ENCODE measurements at places on chromosomes 3 and 15.

DNA sequence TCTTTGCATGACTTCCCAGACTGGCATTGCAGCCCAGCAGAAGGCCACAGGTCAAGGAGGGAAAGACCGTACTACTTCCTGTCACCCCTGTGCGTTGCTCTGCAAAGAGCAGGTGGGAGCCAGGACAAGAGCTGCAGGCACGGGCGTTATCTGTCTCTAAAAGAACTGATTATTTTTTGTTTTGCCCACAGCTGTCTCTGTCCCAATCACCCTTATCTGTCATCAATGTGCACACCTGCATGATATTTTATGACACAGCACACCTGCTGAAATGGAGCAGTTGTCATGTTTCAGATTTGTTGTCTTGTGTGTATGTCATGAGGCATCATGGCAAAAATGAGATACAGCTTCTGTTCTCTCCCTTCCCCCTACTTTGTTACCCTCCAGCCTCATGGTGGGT lies 58.8 kb downstream of the SLCO3A1 start:
- DNase-seq = no peak

DNA sequence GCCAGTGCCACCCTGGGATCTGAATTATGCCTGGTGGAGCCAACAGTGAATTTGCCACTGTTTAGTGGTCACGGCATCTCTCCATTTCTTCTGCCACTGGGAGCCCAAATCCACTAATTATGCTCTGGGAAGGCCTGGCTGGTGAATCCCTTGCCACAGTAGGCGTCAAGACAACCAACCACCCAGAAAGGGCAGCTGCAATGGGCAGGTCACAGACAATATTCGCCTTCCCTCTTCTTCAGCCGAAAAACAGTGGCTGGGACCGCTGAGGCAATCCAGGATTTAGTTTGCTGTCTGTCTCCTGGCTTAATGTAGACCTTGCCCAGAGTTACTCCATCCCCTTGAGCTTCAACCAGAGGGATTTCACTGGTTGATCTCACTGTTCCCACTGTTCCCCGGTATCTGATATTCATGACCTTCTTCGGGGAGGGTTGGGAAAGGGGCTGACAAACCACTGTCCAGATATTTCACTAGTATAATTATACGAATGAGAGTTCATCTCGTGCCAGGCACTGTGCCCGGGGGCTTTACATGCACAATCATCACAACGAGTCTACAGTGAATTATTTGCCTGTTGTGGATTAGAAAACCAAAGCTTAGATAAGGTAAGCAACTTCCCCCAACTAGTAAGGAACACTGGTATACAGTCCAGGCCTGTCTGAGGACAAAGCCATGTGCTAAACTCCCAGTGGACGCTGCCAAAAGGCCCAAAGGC lies 49.9 kb upstream of the RAB6B start:
- no peak for DNase-seq

DNA sequence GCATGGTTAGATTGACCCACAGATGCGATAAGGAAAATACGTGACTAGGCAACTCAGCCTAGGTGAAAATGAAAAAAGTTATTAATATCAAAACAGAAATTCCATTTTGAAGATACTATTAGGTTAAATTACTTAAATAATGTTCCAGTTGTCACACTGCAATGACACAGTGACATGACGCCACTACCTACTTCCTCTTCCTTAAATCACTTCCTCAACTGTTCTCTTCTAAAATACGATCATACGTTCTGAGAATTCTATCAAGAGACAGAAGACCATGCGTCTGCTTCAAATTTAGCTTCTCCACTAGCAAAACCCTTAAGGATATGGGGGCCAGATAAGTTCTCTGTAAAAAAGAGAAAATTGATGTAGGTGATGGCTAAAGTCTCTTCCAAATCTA lies 18.2 kb downstream of the CMTM6 start:
- no peak for DNase-seq

DNA sequence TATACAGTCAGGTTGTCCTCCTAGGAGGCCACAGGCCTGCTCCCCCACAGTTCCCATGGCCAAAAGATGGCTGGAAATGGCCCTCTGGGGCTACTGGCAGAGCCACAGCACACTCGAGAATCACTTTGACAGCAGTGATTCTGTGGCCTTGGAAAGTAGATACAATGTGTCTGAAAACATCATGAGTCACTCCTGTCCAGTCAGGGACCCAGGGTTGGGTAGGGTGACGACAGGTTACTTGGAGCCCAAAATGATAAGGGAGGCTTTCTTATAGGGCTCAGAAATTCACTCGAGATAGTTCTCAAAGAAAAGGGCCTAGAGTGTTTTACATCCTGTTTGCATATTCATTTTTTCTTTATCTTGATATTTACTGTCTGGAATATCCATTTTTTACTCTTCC lies 24.3 kb downstream of the MRPS25 start:
- DNase-seq = no peak

DNA sequence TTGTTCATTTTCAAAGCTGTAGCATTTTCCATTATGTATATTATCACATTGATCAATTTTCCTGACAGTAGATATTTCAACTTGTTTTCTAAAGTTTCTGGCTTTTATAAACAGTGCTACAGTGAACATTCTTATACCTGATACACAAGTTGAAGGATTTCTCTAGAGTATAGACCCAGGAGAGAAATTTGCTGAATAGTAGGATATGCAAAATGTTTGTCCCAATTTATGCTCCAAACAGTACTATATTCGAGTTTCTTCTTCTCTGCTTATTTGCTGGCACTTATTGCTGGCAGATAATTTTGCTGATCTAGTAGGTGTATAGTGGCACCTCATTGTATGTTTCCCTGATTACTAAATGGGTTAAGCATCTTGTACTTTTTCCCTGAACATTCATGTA lies 117.2 kb upstream of the CHRM5 start:
- DNase-seq = no peak

DNA sequence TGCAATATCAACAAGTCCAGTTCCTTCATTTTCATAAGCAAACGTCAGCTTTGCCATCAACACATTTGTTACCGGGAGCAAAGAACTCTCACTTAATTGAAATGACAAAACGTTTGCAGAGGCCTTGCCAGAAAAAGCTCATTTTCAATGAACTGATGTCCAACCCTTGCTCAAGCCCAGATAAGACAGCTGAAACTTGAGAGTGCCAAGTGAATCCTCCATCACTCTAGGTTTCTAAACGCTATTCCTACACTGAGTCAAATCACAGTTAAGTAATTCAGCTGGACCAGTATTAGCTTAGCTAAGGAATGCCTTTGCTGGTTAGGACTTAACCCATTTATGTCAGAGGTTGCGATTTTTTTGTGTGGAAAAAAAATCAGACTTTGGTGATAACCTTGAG lies 11.5 kb downstream of the CHSY1 start:
- DNase-seq = no peak

- no peak for DNase-seq
Observed at GRCh38 chr3:144524531-144524930, 552.9 kb downstream of the DIPK2A start.

DNA sequence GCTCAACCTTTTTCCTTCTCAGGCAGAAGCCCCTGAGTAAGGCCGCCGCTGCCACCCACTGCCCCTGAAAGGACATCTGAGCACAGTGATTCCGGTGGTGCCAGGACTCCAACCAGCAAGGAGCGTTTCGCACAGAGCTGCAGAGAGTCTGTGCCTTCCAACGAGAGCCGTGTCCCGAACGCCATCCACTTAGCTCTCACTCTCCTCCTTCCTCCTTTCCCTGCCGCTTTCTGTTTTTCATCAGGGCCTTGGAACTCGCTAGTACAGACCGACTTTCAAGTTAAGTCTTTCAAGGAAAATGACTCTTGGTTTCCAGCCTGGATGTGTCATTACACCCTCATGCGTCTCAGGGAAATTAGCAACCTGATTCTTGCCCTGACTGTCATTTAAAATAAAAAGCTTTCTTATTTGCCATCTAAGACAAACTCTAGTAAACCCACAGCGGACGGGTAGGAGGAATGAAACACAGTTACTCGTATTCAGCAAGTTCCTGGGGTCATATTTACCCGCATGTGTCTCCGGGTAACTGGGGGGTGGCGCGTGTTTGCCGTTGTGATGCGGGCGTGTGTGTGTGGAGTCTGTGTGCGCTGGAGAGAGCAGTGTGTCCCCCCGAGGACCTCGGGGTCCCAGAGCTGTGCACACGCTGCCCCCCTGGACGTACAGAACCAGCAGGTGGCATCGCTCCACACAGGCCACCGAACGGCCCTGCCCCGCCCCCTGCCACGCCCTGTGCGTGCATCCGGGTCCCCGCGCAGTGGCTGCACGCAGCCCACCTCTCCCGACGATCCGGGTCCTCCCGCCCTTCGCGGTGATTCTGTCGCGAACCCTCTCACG lies 30.4 kb upstream of the ALDH1A3 start:
- DNase-seq = peak; percentile 23

GRCh38 chr3:116691041-116691440 lies 18.5 kb upstream of the TUSC7 start:
- DNase-seq = no peak

- no peak for DNase-seq
Observed at GRCh38 chr3:146590521-146590920, 14.6 kb downstream of the PLSCR5 start.

DNA sequence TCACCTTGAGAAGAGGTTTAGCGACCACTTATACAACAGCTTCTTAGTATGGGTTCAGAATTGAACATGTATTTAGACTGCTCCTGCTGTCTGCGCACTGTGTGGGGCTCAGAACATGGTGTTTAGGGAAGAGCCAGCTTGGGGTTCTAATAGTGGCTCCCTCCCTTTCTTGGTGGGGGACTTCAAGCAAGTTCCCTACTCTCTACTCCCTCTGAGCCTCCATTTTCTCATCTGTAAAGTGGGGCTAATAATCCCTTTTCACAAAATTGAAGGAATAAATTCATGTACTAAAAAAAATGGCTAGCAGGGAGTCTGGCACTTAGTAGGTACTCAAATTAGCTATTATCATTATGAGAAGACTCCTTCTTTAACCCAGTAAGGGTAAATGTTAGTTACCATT lies 97.5 kb upstream of the SPATA12 start:
- DNase-seq = no peak
